ENCODE measurements at places on chromosomes 1 and 21.

DNA sequence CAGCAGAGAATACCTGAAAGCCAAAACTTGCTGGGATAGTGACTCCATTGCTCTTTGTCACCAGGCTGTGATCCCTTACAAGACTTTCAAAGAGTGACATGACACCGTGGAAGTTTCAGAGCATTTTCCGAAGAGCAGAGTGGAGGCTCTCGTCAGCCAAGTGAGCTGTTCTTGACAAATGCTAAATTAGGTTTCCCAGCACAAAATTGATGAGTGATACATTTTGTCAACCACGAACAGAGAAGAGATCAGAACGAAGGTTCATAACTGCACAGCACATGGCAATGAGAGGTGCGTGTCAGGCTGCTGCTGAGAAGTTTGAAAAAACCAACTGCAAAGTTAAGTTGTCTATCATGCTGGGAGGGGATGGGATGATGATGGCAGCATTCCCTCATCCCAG lies 184.4 kb upstream of the C1orf174 start:
- peak; percentile 20 for DNase-seq

DNA sequence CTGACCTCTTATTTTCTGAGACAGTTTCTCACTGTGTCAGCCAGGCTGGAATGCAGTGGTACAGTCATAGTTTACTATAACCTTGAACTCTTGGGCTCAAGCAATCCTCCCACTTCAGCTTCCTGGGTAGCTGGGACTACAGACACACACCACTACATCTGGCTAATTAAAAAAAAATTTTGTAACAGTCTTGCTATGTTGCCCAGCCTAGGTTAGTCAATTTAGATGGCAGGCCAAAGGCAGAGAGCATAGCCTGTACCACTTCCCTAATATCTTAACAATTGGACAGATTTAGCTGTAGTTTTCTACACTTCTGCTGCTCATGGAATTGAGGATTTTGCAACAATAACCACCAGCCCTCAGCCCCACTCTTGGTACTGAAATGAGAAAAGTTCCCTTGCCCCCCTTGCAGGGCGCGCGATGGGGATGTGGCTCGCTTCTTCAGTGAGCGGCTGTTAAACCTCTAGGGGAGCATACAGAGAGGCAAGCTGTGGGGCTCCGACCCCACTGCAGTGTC lies 34.9 kb upstream of the PTGFRN start:
- DNase-seq = no peak

GRCh38 chr1:23555986-23556634 lies 3.2 kb downstream of the ID3 start:
- no peak for DNase-seq

GRCh38 chr1:11691302-11691914 lies at the start of gene DRAXIN:
Gene DRAXIN, plus strand, starts transcription at chr1:11691710. Its CDS starts 14,549 bp downstream, at chr1:11706259.
- DNase-seq = no peak

GRCh38 chr1:3795453-3796214 lies 664 bp downstream of the LRRC47 start:
- DNase-seq = no peak

- DNase-seq = peak; percentile 63
These were observed 166.8 kb downstream of the HIVEP3 start for GRCh38 chr1:41751804-41752513.

DNA sequence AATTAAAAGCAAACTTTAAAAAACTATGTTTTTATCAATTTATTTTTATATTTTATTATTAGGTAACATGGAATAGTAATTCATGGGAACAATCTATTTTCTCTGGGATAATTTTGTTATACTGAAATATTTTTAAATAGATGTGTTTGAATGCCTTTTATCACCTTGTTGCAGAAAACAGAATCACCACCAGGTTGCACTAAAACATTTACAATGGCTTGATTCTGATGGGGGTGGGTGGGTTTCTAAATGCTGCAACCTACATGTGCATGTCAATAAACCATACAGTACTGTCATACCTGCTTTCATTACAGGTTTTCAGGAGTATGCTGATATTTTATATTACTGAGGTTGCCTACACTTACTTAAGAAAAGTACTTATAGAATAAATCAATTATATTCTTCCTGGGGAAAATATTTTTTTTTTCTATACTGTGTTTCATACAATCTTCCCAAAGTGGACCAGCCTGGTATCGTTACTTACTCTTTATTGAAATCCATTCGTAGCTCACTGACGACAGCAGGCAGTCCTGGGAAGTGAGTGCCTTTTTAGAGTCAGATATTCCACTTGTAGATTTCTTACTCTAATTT lies 132.8 kb downstream of the PTPRC start:
- no peak for DNase-seq

DNA sequence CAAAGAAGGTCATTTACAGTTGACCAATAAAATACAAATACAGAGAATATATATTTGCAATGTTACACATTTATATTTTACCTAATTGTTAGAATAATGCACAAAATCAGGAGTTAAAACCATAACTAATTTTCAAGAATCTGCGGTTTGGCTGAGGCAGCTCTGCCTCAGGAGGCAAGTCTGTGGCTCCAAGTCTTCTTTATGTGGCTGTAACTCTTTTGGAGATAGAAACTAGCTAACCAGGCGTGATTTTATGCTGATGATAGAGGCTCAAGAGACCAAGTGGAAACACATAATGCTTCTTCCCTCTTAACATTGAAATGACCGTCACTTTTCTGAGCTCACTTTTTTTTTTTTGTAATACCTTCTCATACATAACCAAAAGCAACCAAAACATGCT lies 744.7 kb upstream of the CXADR start:
- DNase-seq = no peak

- no peak for DNase-seq
These were observed 52.5 kb upstream of the PPM1J start for GRCh38 chr1:112767646-112768045.

GRCh38 chr1:11802973-11803885 lies 2.5 kb downstream of the MTHFR start:
- DNase-seq = peak; percentile 98

GRCh38 chr1:39277879-39278278 lies 73.4 kb downstream of the MACF1 start:
- no peak for DNase-seq

DNA sequence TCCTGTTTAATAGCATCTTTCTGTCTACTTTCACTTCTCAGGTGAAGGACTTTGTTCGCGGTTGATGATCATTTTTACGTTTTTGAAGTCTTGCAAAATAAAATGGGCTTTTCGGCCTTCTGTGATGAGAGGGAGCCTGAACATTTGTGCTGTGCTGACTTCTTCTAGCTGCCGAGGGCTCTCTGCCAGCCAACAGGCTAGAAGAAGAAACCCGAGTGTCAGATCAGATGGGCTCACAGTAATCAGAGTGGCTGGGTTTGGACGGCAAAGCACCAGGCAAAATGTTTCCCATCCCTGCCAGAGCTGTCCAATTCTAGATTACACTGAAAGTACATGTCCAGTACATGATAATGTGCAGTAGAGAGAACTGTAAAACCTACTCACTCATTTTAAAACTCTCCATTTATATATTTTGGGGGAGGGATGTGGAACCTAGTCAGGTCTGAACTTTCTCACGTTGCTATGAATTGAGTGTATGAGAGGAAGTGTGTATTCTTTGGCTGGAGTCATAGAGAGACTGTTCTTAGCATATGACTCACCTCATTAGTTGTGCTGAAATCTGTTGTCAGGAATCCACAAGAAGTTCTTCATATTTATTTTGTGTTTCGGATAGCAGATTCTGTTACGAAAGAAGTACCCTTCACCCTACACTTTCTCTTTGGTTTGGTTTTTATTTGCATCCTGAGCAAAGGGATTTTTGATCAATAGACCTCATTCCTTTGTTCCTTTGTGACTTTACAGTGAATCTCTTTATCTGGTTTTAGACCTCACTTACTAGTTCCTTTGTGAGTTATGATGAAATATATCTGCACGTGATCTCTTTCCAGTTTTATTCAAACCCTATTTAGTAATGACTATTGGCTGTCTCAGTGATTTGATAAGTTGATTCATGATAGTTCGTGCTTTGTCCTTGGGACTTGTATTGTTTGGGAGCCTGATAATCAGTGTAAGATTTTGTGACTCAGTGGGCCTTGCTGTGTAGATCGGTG lies 4.8 kb downstream of the ATP1A1 start:
- peak; percentile 90 for DNase-seq

DNA sequence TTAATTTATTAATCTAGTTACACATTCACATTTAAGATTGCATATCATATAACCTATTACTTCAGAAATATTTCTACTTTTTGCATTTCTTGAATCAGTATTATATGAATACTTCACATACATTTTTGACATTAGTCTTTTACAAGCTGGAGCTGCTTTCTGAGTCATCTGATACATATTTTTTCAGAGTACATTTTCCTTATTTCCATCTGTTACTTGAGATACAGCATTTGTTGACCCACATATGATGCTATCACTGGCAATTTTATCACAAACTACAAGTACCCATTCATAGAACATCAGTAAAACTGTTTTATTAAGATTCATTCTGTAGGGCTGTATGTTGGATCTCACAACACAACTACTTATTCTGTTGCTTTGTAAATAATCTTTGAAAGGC lies 367.2 kb upstream of the ST6GALNAC5 start:
- DNase-seq = no peak

DNA sequence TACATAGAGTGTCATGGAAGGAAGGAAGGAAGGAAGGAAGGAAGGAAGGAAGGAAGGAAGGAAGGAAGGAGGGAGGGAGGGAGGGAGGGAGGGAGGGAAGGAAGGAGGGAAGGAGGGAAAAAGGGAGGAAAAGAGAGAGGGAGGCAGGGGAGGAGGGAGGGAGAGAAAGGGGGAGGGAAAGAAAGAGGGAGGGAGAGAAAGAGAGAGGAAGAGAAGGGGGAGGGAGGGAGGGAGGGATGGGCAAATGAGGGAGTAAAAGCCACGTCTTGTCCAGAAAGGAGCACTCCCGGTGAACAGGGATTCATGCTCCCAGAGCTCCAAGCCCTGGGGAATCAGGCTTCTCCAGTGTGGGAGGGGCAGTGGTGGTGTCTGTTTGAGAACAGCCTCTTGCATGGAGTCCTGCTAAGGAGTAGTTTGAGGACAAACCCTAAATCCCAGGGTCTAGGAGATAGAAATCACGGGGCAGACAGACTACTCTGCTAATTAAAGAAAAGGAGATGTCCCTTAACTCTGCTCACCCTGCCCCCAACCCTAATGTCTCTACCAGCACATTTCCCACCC lies 71.6 kb downstream of the TAS1R2 start:
- DNase-seq = no peak

DNA sequence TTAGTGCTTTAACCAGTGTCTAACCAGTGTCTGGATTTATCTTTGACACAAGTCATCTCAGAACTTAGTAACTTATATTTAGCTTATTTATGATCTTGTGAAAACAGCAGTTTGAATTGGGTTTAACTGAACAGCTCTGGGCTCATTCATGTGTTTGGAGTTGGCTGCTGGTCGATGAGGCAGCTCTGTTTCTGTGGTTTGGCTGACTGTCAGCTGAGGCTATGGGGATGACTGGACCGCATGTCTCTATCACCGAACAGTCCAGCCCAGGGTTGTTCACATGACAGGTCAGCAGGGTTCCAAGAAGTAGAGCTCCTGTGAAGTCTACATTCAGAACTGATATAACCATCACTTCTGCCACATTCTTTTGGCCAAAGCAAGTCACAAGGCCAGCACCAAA lies 29.1 kb upstream of the C21orf91 start:
- DNase-seq = peak; percentile 64

DNA sequence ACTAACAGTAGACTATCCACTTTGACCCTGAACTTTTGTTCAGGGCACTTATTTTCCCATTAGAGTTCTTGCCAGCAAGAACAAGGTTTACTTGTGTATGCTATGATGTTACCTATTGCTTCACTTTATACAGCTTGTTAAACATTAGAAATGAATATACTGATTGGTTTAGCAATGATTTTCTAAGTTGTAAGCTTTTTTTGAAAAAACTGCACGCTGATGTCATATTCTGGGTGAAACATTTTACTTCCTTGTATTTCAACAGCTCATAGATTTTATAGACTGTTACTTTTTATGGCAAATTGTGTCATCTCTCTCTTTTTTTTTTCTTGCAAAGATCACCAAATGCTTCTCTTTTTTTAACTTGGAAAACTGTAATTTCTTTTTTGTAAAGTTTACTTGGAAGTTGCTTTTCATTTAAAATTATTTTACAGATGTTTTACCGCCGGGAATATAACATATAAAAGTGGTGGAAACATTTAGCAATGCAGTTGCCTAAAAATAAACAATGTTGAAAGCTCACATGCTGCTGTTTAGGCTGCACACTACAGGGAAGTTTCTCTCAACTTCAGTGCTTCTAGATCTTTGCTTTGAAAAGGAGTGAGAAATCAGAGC lies 215.3 kb upstream of the NFIA start:
- DNase-seq = no peak

DNA sequence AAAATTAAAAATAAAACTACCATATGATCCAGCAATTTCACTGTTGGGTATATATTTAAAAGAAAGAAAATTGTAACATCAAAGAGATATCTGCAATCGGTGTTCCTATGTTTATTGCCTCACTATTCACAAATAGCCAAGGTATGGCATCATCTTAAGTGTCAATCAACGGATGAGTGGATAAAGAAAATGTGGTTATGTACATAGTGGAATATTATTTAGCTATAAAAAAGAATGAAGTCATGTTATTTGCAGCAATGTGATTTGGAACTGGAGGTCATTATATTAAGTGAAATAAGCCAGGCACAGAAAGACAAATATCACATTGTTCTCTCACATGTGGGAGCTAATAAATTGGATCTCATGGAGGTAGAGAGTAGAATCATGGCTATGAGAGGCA lies 76.3 kb downstream of the RD3 start:
- DNase-seq = no peak

- DNase-seq = no peak
These were observed 20.6 kb upstream of the PPM1J start for GRCh38 chr1:112735752-112736151.

- DNase-seq = no peak
These were observed 3.9 kb upstream of the TMPRSS2 start for GRCh38 chr21:41511858-41512257.

- DNase-seq = peak; percentile 97
These were observed 25.0 kb upstream of the ZNF436 start for GRCh38 chr1:23394684-23395083.

- no peak for DNase-seq
These were observed 38.1 kb downstream of the TMED5 start for GRCh38 chr1:93142161-93142560.

- no peak for DNase-seq
These were observed 7.8 kb downstream of the UBE2G2 start for GRCh38 chr21:44793592-44794374.

DNA sequence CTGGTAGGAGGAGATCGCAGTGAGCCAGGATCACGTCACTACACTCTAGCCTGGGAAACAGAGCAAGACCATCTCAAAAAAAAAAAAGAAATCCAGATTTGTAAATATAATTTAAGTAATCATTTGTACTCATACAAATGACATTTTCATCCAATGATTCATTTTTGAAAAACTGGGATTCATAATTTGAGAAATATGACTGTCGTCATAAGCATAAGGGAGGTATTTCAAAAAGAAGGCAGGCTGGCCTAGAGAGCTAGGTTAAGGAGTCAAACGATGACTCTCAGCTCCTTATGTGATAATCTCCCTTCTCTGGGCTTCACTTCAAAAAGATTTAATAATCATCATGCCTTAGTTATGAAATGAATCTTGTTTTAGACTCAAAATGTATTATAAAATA lies 2.3 kb downstream of the GART start:
- no peak for DNase-seq
